Stimulated activated CD8-positive, alpha-beta memory T cell treated with anti-CD3 and anti-CD28 coated beads, Interleukin-4, amount 100 ng/mL, for 4 hours (primary cell): ENCODE measurements at places on chromosomes 2 and 18.

DNA sequence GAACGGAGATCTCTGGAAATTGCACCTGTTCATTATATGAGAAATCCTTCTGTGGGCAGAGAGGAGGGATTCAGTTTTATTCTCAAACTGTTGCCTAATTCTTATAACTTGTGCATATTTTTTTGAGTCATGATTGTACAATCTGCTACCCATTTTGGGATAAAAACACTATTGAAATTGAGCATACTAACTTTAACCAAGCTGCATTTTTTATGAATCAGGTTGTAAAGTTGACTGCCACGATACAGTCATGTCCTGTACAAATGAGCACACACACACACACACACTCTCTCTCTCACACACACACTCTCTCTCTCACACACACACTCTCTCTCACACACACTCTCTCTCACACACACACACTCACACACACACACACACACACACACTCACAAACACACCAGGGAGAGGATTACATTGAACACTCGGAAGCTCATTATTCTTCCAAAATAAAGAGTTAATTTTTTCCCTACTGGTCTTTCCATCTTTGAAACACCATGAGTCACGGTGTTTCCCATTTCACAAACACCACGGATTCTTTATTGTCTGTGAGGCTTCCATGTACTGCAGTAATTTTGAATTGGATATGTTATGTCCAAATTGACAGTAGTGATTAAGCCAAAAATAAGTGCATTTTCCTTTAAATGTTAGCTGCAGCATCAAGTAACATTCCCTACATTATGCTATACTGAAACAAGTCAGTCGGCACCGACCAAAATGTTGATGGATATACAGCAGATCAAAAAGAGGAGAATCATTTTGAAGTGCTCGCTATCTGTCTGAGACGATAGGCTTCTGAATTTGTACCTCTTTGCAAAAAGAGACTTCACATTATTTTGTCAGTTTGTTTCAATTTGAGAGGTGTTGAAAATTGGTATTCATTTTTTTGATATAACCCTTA lies 216.9 kb downstream of the ARHGAP15 start:
- DNase-seq, result no peak

DNA sequence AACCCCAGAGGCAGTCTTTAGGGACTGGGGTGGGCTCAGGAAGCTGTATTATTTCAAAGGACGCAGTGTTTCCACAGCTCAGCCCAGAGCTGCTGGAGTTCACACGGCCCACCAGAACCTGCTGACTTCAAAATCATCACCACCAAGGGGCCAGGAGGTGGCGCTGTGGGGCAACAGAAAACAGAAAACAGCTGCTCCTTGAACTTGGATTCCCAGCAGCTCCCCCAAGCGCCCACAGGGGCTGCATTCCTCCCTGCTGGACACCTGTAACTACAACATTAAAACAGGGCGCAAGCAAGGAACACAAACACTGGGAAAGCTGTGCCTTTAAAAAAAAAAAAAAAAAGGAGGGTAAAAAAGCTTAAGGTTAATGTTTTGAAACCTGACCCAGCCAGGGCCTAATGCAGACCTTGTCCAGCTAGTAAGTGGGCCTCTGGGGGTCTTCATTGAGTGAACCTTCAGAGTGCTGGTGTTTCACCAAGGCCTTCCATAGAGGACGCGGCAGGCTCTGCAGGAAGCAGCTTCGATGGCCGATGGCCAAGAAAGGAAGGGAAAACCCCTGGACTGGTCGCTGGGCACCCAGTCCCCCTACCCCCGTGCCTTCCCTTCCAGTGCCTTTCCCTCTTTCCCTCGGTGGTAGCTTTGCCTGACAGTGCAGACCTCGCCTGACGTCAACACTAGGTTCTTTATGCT lies 25.9 kb downstream of the MLPH start:
- peak; percentile 49 for DNase-seq

- no peak for DNase-seq
These were observed at the start of gene SCYGR8 for GRCh38 chr2:227745594-227745993. SCYGR8 (plus strand) TSS chr2:227745894; CDS start chr2:227745894, 0 bp downstream.

GRCh38 chr18:13096232-13096631 lies 105.1 kb downstream of the CEP192 start:
- DNase-seq, result no peak

DNA sequence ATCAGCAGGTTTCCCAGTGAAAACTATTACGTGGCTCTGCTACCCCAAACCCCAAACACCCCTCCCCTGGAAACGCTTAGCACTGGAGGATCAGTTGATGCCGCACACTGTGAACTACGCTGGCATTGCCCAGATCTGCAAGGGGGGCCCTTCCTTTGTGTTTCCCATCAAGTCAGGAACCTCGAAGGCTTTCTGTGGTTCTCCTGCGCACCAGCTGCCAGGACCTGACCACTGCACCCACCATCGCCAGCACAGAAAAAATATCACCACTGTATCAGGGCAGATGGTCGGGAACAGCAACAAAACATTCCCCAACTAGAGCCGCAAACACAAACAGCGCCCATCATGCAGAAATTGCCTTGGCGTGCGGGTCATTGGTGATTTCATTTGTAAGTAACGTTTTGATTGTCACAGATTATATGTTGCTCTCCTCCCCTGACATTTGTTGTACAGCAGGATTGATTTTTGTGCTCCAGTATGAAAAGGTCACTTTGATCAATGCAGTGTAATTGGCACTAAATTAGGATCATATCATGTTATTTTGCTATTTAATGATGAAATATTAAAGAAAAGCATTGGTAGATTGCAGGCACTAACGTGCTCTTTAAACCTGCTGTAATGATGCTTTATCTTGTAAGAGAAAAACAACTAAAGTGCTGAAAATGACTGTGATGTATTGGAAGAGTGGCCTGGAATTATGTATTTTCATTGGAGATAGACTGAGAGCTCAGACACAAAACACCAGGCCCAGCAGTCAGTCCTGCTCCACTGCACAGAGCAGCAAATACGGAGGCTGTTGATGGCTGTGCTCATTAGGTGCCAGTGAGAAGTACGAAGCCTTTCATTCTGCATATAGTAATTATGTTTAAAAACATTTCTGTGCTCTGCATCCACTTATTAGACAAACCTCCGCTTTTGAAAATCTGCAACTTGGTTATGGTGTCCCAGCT lies 833.2 kb upstream of the SALL3 start:
- DNase-seq, result no peak

GRCh38 chr18:56645415-56646016 lies 5.6 kb upstream of the WDR7 start:
- no peak for DNase-seq

- DNase-seq, result no peak
These were observed 47.1 kb downstream of the STRN start for GRCh38 chr2:36919041-36919837.

GRCh38 chr2:179307616-179308371 lies 43.2 kb upstream of the SESTD1 start:
- no peak for DNase-seq

DNA sequence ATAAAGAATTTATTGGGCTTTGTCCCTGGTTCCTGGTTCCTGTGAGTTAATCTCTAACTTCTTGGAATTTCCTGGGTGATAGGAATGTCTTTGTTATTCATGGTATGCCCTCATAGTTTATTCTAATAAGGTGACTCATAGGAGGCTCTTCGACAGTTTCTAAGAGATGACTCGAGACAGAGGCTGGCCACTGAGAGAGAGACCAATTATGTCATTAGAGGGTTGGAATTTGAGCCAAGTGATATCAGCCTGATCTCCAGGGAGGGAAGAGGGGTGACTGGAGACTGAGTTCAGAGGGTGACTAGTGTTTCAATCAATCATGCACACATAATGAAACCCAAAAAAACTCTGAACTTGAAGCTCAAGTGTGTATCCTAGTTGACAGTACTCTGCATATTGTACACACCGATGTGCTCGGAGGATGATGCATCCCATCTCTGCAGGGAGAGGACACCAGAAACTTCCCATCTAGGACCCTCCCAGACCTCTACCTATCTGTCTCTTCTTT lies 185.7 kb downstream of the MTCL1 start:
- no peak for DNase-seq
